Osteoblast (primary cell): ENCODE measurements at places on chromosomes 3 and 15. TPM values are rescaled to one million over a fixed set of nuclear protein-coding genes. Genes with fewer than 3 reads are reported as not detected.
A peak's percentile ranks its signal among the peaks of the same experiment; 100 is the strongest.

GRCh38 chr15:64010719-64011118 is 35.6 kb downstream of the DAPK2 start:
- DNase-seq, result peak; percentile 86

FGF7 gene
- total RNA-seq, result 377 and 445 TPM in 2 replicates

DNA sequence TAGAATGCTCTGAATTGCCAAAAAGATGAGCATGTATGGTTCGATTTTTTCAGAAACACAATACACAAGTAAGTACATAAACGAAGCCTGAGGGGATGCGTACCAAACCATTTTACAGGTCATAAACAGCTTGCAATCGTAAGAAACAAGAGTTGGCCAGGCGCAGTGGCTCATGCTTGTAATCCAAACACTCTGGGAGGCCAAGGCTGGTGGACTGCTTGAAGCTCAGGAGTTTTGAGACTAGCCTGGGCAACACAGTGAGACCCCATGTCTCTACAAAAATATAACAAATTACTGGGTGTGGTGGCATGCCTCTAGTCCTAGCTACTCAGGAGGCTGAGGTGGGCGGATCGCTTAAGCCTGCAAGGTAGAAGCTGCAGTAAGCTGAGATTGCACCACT is 13.4 kb downstream of the TRA2B start:
- DNase-seq, result no peak

DNA sequence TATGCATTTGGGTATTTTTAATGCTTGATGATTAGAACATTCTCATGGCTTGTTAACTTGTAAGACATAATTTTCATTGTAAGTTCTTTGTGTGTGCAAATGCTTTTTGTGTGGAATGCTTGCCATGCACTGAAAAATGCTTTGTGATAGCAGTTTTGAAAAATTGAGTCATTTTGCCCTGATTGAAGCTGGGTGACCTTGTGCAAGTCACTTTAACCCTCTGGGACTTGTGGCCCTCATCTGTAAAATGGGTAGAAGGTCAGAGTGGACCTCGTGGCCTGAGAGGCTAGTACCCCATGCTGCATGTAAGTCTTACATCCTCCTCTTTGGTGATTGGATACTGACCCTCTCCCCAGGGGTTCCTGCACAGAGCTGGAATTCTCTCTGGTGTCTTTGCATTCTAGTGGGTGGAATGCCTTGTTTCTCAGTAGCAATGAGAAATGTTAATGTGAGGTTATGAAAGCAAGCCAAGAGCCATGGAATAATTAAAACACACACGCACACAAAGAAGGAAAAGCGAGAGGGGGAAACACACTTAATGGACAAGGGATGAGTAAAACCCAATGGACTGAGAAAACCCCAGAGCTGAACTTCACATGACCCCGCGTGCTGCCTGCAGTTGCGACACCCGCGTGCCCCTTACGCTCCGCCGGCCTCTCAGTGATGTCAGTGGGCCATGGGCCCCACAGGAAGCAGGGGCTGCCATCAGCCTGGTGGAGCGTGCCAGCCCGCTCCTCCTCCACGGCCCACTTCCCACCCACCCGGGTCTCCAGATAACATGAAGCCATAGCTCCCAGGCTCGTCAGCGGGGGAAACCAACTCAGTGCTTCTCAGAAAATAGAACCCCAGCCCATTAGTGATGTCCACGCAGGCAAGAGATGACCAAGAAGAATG is 44.0 kb downstream of the SMAD3 start:
- DNase-seq, result peak; percentile 95

DNA sequence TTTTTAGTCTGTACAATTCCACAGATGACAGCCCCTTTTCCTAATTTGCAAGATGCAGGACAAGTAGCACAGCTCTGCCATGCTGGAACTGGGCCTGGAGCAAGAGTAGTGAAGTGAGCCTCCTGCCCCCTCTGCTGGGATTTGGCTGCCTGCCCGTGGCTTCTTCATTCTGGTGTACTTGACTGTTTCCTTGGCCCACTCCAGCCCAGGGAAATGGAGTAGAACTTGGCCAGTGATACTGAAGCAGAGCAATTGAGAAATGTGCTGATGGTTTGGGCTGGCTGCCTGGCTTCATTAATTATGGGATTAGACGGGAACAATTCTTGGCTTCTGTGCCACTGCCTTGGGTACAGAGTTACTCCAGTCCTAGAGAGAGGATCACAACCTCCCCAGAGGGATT is 2.8 kb downstream of the GPD1L start:
- DNase-seq, result peak; percentile 49

DNA sequence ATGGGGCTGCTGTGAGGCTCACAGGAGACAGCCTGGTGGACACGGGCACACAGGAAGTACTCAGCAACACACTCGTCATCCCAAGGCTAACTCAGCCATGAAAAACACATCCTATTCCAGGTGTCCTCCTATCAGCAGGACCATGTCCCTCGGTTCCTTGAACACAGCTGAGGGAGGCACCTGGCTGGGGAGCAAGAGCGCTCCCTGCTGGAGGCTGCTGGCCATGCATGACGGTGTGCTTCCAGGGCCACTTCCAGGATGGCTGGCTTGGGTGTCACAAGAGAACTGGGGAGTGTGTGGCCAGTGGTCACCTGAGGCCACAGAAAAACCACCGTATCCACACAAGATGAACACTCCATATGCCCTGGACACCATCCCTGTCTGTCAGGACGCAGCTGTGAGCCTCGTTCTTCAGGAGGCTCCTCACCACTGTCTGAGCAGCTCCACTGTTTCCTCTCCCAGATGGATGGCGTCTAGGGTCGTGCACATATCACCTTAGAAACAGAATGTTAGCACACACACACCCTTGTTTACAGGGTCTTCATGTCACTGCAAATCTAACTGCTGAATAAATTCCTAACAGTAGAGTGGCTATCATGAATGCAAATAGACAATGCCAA is 31.0 kb downstream of the POC1A start:
- DNase-seq, result peak; percentile 94

DNA sequence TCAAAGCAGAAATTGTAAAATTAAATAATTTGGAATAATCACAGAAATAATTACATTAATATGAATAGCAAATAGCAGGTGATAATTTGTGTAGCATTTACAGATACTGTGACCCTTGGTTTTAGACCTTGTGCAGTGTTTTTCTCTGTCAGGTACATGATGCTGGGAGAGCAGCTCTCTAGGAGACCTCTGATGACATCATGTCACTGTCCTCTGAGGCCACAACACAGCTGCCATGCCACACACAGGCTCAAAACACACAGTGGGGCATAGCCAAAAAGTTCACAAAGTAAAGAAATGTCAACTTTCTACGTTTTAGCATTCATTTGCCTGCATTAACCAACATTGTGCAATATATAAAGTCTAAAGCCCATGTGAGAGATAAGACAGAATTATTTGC is 71.8 kb upstream of the ZBTB20 start:
- DNase-seq, result no peak
